Fibroblast of villous mesenchyme (primary cell): ENCODE measurements at places on chromosomes 5 and 9. TPM values are rescaled to one million over a fixed set of nuclear protein-coding genes. Genes with fewer than 3 reads are reported as not detected.

Gene SLCO4C1
- total RNA-seq, result under 0.01 TPM in 2 replicates

GRCh38 chr9:3777137-3777536 is 251.3 kb upstream of the RFX3 start:
- no peak for DNase-seq

Gene MIGA2
- total RNA-seq, result 22.5 and 26.1 TPM in 2 replicates

DNA sequence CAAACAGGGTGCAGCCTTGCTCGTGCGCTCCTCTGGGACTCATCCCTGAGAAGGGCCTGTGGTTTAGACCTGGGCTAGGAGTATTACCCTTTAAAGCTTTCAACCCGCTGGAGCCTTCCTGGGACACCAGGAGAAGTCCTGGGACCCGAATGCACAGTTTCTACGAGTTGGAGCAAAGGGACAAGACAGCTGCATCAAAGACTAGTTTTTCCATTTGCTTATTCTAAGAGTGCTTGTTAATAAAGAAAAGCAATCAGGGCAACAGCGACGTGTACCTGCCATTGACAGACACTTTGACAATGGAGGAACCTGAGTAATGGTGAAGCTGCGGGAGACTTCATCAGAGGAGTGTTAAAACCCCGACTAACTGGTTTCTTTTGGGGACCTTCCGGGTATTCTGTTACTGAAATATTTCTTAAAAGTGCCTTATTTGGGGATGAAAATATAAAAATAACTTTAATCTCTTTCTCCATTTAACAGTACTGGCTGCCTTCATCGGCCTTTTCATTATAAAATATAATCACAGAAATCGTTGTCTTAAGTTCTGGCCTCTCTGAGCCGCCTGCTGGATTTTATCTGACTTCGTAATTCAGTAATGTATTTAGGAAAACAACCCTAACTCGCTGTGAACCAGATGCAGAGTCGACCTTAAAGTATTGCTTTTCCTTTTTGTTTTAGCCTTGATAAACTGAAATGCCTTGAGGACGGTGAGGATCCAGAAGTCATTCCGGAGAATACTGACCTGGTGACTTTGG is 732 bp downstream of the SNAPC3 start:
- DNase-seq, result peak; percentile 50

Gene C9orf50
- total RNA-seq, result 0.32 TPM in 1 of 2 replicates, not detected in the other

DNA sequence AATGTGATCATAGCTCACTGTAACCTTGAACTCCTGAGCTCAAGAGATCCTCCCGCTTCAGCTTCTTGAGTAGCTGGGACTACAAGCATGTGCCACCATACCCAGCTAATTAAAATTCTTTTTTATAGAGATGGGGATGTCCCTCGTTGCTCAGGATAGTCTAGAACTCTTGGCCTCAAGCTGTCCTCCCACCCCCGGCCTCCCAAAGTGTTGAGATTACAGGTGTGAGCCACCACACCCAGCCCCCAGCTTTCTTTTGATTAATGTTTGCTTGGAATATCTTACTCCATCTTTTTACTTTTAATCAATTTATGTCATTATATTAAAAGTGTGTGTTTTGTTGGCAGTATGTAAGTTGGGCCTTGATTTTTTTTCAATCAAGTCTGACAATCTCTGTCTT is 59.4 kb upstream of the EXOC3 start:
- DNase-seq, result no peak

GRCh38 chr9:129105857-129106694 is 4.5 kb downstream of the CRAT start:
- no peak for DNase-seq

Gene GSN
- 254 and 283 TPM in 2 replicates for total RNA-seq

DNA sequence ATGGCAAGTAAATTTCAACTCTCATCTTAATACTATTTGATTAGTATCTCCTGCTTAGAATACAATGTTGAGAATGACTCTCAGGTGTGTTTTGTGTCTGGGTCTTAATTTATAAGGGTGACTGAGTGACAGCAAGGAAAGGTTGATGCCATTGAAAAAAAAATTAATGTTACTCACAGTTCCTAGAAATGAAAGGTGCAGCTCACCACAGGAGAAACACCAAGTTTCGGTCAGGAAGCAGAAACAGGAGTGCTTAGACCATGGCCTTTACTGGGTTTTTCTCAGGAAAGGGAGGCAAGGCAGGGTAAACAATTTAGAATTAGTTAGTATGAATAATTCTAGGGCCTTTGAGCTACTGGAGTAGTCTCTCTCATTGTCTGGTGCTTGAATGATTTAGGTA is 159.2 kb upstream of the C9orf72 start:
- no peak for DNase-seq

Gene GFI1B
- total RNA-seq, result under 0.01 and 0.32 TPM in 2 replicates

DNA sequence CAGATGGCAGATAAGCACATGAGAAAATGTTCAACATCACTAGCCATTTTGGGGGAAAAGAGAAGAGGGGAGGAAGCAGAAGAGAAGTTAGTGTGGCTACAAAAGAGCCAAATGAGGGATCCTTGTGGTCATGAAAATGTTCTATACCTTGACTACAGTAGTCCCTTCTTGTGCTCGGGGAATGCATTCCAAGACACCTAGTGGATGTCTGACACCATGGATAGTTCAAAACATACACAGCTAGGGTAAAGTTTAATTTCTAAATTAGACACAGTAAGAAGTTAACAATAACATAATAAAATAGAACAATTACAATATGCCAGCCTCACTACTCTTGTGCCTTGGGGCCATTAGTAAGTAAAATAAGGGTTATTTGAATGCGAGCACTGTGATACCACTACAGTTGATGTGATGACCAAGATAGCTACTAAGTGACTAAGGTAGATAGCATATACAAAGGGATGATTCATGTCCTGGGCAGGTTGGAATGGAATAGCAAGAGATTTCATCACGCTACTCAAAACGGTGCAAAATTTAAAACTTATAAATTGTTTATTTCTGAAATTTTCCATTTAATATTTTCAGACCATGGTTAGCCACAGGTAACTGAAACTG is 344.1 kb downstream of the NR2F1-AS1 start:
- no peak for DNase-seq

- DNase-seq, result no peak
These were observed 20.7 kb downstream of the SLIT3 start for GRCh38 chr5:169280286-169280685.

GRCh38 chr5:109256486-109256885 is 153.3 kb downstream of the PJA2 start:
- DNase-seq, result peak; percentile 19

DNA sequence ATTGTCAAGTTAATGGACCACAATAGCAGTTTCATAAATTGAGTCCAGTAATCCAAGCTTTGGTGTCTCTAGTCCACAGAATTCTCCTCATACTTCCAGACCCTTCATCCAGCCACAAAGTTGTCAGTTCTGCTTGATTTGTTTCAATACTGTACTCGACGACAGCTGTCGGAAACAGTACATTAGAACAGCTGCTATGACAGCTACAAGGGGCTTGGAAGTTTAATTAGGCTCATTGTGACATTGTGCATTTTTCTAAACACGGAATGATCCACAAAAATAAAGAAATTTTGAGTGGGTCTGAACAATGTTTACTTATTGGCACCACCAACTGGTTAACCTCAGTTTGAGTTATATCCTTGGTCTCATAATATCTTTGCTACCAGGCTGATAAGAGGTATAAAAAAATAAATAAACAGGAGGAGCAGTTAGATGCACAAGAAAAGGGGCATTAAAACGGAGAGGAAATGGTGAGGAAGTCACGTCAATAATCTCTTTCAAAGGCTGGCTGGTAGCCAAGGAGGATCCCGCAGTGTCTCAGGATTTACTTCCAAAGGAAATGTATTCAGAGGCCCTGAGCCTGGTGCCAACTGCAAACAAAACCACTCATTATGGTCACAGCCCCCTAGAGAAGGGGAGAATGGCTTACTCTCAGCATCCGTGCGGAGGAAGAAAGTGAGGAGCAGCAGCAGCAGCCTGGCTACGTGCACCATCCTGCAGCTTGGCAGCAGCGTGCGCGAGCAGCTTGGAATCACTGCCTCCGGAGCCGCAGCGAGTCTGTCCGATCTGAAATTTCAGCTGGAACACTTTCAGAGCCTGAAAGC is 933.8 kb upstream of the DMAC1 start:
- peak; percentile 6 for DNase-seq

- no peak for DNase-seq
These were observed 7.8 kb downstream of the NINJ1 start for GRCh38 chr9:93126151-93126781.

DNA sequence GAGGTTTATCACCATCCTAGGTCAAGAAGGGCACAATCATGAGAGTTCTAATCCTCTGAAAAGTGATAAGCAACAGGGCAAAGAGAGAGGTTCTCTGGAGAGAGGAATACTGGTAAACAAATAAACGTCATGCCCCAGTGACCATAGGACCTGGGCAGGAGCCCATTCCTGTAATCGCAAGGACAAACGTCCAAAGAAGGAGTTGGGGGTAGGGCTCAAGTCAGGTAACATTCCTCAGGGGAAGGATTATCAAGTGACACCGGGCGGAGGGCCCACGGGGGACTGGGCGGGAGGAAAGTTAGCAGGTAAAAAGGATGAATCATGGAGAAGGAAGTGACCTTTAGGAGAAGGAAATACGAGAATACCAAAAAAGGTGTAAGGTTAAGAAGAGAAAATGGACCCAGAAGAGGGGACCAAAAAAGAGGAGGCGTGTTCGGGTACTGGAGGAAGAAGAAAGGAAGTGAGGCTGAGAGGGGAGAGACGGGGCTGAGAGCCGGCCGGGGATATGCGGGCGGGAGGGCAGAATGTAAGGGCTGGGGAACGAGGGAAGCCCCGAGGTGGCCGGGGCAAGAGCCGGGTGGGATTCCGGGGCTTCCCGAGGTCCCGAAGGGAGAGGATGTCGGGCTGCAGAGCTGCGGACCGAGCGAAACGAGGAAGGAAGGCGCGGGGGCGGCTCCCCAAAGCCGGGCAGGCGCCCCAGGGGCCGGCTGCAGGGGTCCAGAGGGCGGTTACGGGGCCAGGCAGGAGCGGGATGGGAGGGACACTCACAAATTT is 583 bp downstream of the DIAPH1 start:
- peak; percentile 36 for DNase-seq

GRCh38 chr9:89477384-89477783 is 20.5 kb downstream of the SEMA4D start:
- DNase-seq, result no peak

Gene LRRC14B
- not detected in 2 replicates for total RNA-seq

Gene CAMSAP1
- 23.7 and 26.1 TPM in 2 replicates for total RNA-seq

- no peak for DNase-seq
These were observed 268.4 kb upstream of the PANK3 start for GRCh38 chr5:168847511-168848073.

- no peak for DNase-seq
These were observed 53.6 kb downstream of the IRF1 start for GRCh38 chr5:132436936-132437335.

Gene C9
- total RNA-seq, result under 0.01 TPM in 1 of 2 replicates, not detected in the other

DNA sequence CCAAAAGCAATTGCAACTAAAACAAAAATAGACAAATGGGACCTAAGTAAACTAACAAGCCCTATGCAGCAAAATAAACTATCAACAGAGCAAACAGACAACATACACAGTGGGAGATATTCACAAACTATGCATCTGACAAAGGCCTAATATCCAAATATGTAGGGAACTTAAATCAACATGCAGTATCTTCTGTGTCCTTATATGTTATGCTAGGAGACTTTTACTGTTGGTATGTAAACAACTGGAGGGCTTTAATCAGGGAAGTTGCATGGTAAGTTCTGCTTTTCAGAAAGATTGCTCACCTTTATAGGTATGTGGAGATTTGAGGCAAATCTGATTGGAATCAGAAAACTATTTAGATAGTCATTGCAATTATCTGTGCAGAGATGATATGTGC is 461.2 kb upstream of the RIOK2 start:
- no peak for DNase-seq

- peak; percentile 41 for DNase-seq
These were observed 134.0 kb upstream of the MAP3K1 start for GRCh38 chr5:56681346-56681745.

DNA sequence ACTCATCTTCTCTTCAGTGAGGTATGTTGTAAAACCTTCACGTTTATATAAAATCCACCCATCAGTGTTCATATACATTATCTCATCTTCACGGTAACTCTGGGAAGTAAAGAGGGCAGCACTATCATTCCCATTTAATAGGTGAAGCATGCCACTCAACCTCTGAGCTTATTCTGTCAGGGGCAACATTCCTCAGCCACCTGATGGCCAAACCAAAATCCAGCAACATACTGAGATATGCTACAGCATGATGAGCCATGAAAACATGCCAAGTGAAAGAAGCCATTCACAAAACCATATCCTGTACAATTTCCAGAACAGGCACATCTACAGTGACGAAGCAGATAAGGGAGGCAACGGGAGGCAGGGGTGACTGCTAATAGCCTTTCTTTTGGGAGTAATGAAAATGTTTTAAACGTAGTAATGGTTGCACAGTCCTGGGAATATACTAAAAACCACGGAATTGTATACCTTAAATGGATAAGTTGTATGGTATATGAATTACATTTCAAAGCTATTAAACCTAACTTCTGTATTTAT is 167.4 kb downstream of the TSSK1B start:
- no peak for DNase-seq

- DNase-seq, result peak; percentile 85
These were observed 9.1 kb upstream of the RFK start for GRCh38 chr9:76403352-76403751.

DNA sequence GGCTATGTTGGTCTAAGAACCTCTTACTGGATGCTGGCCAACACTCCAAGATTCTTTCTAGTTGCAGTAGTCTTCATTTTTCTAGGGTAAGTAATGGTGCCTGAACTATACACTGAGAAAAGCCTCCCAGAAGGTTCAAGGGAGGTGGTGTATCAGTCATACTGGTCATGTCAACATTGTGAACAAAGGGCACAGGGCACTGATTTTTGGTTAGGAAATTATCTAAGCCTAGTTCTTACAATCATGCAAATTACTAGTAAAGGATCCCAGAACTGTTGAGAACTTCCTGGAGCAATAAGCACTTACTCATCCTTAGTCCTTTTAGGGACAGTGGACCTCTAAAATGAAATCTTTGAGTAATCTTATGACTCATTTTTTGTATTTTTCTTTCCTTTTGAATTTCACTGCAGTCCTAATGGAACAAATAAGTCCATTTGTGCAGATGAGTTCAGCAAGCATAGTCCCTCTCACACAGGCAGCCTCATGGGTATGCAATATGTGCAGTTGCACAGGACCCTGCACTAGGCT is 21.1 kb upstream of the CDC42SE2 start:
- peak; percentile 76 for DNase-seq

Gene BTNL9
- not detected in 2 replicates for total RNA-seq

Gene NDUFS6
- 22.9 and 37.4 TPM in 2 replicates for total RNA-seq

DNA sequence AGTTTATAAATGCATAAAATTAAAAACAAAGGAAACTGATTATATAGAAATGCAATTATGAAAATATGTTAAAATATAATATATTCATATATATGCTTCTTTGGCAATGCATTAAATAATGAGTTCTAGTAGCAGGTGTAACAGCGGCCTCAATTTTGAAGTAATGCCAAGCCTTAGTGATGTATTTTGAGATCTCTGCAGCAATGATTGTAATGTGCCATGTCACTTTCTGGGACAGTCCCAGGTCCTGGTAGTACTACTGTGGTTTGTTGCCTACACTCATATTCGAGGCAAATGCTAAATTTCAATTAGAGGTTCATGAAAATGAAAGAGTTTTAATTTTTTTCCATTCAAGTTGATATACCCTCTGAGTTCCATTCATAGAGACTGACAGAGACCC is 75.8 kb upstream of the ORM1 start:
- no peak for DNase-seq

Gene HSPB3
- 1.7 and 6.1 TPM in 2 replicates for total RNA-seq

- DNase-seq, result no peak
These were observed 217.8 kb upstream of the RASEF start for GRCh38 chr9:83280790-83281189.

- DNase-seq, result peak; percentile 71
These were observed 226.1 kb upstream of the PIK3R1 start for GRCh38 chr5:67989456-67989855.
